Right lobe of liver (tissue), 6 donors: ENCODE measurements at places on chromosomes 1 and 21. TPM values are rescaled to one million over a fixed set of nuclear protein-coding genes. Genes with fewer than 3 reads are reported as not detected.

The GBP7 gene
- total RNA-seq, result 38.1 TPM

The RGS18 gene
- 2.4 TPM for total RNA-seq

The ELF3 gene
- total RNA-seq, result 83.1 TPM

The RNF187 gene
- 54.0 TPM for total RNA-seq

The DYRK3 gene
- 4.7 TPM for total RNA-seq

The ETS2 gene
- total RNA-seq, result 105 TPM

The ACADM gene
- total RNA-seq, result 166 TPM

The GJB3 gene
- total RNA-seq, result 0.24 TPM

The UBL4B gene
- not detected for total RNA-seq

The SYCP1 gene
- not detected for total RNA-seq

The PRR9 gene
- total RNA-seq, result not detected

The TCEA3 gene
- 57.2 TPM for total RNA-seq

The ANGPTL3 gene
- total RNA-seq, result 248 TPM

The C1QB gene
- total RNA-seq, result 85.4 TPM

The PLA2G2F gene
- total RNA-seq, result not detected

The VANGL1 gene
- 3.3 TPM for total RNA-seq

The RPE65 gene
- not detected for total RNA-seq

The MCOLN2 gene
- 0.19 TPM for total RNA-seq

The ARHGEF10L gene
- total RNA-seq, result 75.9 TPM

The CFAP57 gene
- not detected for total RNA-seq

The FCAMR gene
- total RNA-seq, result 2.5 TPM
